ENCODE measurements at places on chromosomes 2 and 18. TPM values are rescaled to one million over a fixed set of nuclear protein-coding genes. Genes with fewer than 3 reads are reported as not detected.

DNA sequence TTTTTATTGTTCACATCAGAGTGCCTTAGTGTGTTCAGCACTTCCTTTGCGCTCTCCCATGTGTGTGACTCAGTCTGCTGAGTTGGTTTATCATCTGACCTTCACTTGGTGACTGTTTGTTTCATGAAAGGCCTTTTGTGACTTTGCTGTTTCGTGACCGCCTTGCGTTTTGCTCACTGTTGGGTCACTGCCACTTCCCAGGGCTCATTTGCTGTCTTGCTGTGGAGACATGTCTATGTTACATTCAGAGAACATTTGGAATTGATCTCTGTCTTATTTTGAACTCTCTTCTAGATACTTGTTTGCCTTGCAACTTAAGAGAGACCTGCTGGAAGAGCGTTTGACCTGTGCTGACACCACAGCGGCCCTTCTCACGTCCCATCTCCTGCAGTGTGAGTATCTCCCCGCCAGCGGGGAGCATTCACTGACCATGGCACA lies 54.7 kb downstream of the FARP2 start:
- DNase-seq: peak; percentile 13

GRCh38 chr18:79849328-79850207 lies 51.8 kb downstream of the KCNG2 start:
- no peak for DNase-seq

GRCh38 chr2:1972422-1972821 lies 228.1 kb upstream of the PXDN start:
- no peak for DNase-seq

DNA sequence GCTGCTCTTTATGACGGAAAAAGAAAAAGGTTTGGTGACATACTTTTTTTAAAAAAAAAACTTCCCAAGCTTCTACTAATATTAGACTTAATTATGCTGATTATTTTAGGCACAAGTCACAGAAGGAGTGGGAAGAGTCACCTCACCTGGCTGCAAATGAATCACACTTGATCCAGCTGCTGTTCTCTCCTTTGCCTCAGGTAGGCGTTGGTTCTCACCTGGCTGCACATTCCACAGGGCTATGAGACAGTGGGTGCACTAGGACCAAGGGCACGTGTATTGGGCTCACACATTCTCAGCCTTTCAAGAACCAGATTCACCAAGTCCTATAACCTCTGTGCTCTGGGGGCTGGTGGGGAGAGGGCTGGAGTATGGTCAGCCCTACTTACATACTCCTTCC lies 93.3 kb downstream of the TGFA start:
- no peak for DNase-seq

Gene MC4R
- not detected for total RNA-seq

Gene COLEC12
- total RNA-seq: 0.32 TPM

GRCh38 chr2:169015943-169016342 lies 15.2 kb downstream of the ABCB11 start:
- DNase-seq: no peak

Gene NXPH2
- total RNA-seq: not detected

- no peak for DNase-seq
Measured at GRCh38 chr2:216635701-216636550, 2.7 kb downstream of the IGFBP2 start.

Gene NTSR2
- total RNA-seq: not detected

Gene GPAT2
- not detected for total RNA-seq

DNA sequence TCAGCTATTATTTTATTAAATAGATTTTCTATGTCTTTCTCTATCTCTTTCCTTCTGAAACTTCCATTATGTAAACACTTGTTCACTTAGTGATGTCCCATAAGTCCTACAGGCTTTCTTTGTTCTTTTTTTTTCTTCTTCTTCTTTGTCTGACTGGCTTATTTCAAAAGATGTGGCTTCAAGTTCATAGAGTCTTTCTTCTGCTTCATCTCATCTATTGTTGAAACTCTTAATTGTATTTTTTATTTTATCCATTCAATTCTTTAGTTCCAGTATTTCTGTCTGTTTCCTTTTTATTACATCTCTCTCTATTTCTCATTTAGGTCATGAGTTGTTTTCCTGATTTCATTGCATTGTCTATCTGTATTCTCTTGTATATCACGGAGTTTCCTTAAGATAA lies 38.5 kb downstream of the BOD1L2 start:
- no peak for DNase-seq

Gene MOCOS
- 4.2 TPM for total RNA-seq

GRCh38 chr18:22559414-22560274 lies 141.9 kb upstream of the CTAGE1 start:
- DNase-seq: no peak

Gene CFC1
- not detected for total RNA-seq

All from LHCN-M2 (cell line).